ENCODE measurements at places on chromosomes 16 and 17.

GRCh38 chr16:11329071-11329491 lies 16.2 kb upstream of the RMI2 start:
- no peak for DNase-seq

DNA sequence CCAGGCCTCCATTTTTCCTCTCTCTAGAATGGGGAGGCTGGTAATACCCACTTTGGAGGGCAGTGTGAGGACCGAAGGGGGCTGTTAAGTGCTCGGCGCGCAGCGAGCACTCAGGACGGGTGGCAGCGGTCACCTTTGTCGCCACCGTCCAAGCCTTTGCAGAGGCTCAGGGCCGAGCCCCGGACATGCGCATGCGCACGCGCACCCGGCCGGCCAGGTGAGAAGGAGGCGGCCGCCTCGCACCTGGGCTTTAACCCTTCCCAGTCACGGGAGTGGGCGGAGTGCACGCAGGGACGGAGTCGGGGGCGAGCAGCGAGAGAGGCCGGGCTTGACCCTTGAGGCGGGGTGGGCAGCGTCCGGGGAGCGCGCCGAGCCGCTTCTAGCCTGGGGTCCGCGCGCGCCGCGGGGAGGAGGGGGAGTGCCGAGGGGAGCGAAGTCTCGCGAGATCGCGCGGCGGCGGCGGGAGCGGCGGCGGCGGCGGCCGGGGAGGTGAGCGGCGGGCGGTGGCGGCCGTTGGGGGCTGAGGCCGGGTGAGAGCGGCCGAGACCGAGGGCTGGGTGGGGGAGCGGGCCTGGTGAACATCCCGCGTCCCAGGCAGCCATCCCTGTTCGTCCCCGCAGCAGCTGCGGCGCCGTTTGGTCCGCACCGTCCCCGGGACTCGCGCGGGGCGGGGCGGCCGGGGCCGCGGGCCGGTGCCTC lies at the start of gene MRTFB:
Gene MRTFB (plus strand): TSS at position 443 of the 699 bp plus-strand sequence. CDS start 69,288 bp downstream, outside the sequence.
- DNase-seq, result peak; percentile 50

- no peak for DNase-seq
These were observed 6.7 kb upstream of the KRT31 start for GRCh38 chr17:41404024-41404671.

GRCh38 chr16:61998460-61998859 lies 37.8 kb downstream of the CDH8 start:
- DNase-seq, result no peak

DNA sequence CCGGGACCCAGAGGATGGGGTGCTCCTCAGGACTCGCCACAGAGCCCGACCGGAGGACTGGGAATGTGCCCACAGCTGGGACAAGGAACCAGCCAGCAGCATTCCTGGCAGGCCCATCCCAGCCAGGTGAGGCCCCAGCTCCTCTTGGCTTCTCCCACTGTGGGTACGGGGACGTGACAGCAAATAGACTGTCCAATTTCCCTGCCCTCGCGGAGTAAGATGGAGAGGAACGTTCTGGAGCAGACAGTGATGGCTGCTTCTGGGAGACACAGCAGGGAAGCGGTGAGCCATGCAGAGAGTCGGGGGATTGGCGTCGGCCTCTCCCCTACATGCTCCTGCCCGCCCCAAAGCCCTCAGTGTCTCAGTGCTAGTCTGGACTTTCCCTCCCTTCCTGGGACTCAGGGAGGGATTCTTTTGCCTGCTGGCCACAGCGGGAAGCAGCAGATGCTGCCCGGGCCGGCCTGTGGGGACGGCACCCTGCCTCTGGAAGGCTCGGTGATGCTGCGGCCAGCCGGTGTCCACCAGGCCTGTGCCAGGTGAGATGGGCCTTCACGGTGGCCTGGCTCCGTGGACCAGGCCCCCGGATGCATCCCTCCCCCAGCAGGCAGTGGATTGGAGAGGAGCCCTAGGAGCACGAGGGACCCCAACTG lies 89.1 kb downstream of the SEC14L1 start:
- DNase-seq, result no peak

Data from hematopoietic multipotent progenitor cell treated with erythropoietin and hydrocortisone succinate and interleukin-3 and kit ligand, for 17 days (in vitro differentiated cells).